ENCODE measurements at places on chromosomes 2 and 18. TPM values are rescaled to one million over a fixed set of nuclear protein-coding genes. Genes with fewer than 3 reads are reported as not detected.

SERPINB12 gene
- total RNA-seq: not detected

RGPD3 gene
- 0.22 TPM for total RNA-seq

IL1RL2 gene
- 0.22 TPM for total RNA-seq

NT5DC4 gene
- total RNA-seq: not detected

GALNT13 gene
- total RNA-seq: under 0.01 TPM

KCNG3 gene
- total RNA-seq: not detected

PIEZO2 gene
- 23.2 TPM for total RNA-seq

NEDD4L gene
- total RNA-seq: 4.2 TPM

MYOM1 gene
- 0.22 TPM for total RNA-seq

AMER3 gene
- not detected for total RNA-seq

RND3 gene
- total RNA-seq: 269 TPM

SULT1C4 gene
- total RNA-seq: not detected

NDUFAF7 gene
- 11.2 TPM for total RNA-seq

ARHGEF33 gene
- 0.22 TPM for total RNA-seq

RGPD8 gene
- total RNA-seq: 5.7 TPM

C1GALT1C1L gene
- 0.29 TPM for total RNA-seq

GNLY gene
- not detected for total RNA-seq

DNER gene
- total RNA-seq: 13.7 TPM

MAP3K2 gene
- 37.2 TPM for total RNA-seq

SH3RF3 gene
- total RNA-seq: 11.6 TPM

CEP68 gene
- 5.4 TPM for total RNA-seq

ZNF521 gene
- total RNA-seq: 41.8 TPM

GRHL1 gene
- total RNA-seq: 0.22 TPM

ANTXR1 gene
- 170 TPM for total RNA-seq

NAT8 gene
- not detected for total RNA-seq

MAL gene
- total RNA-seq: not detected

SERPINB10 gene
- total RNA-seq: 1.1 TPM

MOB4 gene
- total RNA-seq: 41.7 TPM

ACMSD gene
- total RNA-seq: not detected

CROCC2 gene
- not detected for total RNA-seq

IL1F10 gene
- total RNA-seq: not detected

WDR7 gene
- 25.1 TPM for total RNA-seq

HJURP gene
- total RNA-seq: 56.3 TPM

PROKR1 gene
- total RNA-seq: not detected

EFEMP1 gene
- 658 TPM for total RNA-seq

HTR2B gene
- total RNA-seq: 11.7 TPM

SANBR gene
- 7.9 TPM for total RNA-seq

CD8B gene
- total RNA-seq: not detected

RPIA gene
- total RNA-seq: 9.0 TPM

RUFY4 gene
- not detected for total RNA-seq
